ENCODE measurements at places on chromosomes 5 and 9.
A peak's percentile ranks its signal among the peaks of the same experiment; 100 is the strongest.

GRCh38 chr5:43687275-43687674, 84.3 kb downstream of the NNT start:
- no peak for DNase-seq

DNA sequence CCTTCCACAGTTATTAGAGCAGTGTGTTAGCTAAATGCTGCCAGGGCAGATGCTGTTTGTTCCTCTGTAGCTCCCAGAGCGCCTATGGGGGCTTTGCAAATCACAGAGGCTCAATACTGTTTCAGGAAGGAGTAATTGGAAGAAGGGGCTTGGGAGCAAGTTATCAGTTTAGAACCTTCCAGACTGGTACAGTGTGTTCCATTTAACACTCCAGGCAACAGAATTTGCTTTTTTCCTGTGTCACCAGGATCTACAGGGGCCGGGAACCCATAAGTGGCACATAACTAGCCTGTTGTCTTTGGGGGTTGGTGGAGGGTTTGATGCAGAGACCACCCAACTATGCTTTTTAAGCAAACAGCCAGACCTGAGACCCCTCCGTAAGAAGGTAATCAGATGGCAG, 307.3 kb upstream of the KCNN2 start:
- no peak for DNase-seq

DNA sequence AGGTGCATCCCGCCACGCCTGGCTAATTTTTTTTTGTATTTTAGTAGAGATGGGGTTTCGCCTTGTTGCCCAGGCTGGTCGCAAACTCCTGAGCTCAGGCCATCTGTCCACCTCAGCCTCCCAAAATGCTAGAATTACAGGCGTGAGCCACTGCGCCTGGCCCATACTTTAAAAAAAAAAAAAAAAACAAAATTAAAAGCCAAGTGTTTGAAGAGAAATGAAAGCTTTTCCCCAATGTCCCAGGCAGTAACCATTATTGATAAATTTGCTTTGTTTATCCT, 9.5 kb downstream of the PRRC2B start:
- DNase-seq = no peak

DNA sequence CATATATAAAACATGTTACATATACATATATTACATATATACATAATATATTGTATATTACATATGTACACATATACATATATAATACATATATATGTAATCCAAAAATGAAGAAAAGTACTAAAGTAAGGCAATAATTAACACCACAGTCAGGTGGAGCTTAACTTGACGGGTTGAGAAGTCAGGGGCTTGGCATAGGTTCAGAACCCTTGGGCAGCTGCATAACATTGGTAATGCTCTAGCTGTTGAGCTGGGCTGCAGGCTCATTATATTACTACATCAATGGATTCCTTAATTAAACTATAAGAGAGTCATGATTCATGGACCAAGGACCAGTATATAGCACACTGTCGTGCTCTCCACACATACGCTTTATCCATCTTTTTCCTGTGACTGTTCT, 435.2 kb upstream of the ADAMTS16 start:
- DNase-seq = peak; percentile 30

DNA sequence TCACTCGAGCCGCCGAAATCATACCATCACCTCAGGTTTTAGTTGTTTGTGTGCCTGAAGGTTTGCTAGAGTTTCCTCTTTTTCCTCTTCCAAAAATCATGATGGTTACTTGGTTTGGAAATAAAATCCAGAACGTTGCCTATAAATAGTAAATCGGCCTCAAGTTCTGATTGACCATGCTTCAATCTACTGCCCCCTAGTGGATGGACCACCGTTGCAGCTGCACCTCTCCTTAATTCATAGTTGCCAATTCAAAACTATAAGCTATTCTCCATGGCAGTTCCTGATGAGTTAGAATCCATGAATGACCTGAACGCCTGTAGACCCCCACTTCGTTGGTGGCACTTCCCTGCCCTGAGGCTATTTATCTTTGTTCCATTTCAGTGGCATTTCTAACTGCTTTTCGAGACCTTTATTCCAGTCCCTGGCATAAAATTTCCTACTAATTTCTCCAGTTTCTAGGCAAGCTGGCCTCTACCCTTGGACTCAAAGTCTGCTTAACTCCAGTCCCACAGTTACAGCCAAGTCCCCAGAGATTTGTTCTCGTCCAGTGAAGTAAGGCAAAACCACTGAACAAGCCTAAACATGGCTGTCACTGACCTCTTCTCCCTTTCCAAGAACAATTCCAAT, 422.6 kb downstream of the EFNA5 start:
- peak; percentile 40 for DNase-seq

GRCh38 chr9:90053027-90053426, 448.2 kb downstream of the GADD45G start:
- no peak for DNase-seq

DNA sequence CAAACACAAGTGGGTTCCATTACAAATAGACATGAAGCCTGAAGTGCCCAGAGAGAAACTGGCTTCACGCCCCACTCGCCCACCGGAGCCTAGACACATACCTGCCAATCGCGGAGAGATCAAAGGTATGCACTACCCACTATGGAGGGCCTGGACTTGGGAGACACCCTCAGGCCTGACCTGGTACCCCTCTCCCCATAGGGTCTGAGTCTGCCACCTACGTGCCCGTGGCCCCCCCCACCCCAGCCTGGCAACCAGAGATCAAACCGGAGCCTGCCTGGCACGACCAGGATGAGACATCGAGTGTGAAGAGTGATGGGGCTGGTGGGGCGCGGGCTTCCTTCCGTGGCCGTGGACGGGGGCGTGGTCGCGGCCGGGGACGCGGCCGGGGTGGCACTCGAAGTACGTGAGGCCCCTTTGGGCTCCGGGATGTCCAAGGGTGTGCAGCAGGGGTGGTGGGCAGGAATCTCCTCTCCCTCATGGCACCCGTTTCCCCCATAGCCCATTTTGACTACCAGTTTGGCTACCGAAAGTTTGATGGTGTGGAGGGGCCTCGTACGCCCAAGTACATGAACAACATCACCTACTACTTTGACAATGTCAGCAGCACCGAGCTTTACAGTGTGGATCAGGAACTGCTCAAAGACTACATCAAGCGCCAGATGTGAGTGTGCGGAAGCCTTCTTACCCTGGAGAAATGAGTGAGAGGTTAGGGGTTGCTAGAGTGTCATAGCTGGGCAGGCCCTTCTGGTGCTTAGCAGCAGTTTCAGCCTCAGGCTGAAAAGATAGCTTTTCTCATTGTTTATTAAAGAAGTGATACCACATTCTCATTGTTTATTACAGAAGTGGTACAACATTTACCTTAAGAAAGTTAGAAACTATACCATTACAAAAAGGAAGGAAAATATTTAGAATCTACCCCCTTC, 38.7 kb downstream of the LARP1 start:
- DNase-seq = no peak
